ENCODE measurements at places on chromosomes 4 and X.

DNA sequence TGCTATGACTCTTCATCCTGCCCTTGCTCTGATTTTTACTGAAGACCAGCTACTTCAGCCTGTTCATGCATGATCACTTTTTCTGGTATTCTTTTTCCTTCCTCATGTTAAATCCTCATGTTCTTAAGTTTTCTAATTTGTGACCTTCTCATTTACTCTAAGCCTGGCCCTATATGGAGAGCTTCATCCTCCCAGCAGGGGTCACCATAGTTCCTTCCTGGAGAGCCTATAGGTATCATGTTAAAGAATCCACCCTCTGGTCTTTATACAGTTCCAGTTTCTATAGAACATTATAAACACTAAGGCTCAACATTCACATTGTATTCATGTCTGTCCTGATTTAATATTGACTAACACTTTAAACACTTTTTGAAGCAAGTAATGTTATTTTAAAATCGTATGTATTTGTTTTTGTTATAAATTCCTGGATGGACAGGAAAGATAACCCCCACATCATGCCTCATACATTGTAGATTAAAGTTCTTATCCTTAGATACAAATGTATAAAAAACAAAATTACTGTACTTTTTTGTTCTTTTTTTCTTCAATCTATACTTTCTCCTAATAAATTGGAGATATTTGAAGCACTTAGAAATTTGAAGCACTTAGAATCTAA lies 53.8 kb upstream of the OTUD4 start:
- DNase-seq = peak; percentile 61

- no peak for DNase-seq
Measured at GRCh38 chr4:14893713-14894112, 108.6 kb upstream of the CPEB2 start.

DNA sequence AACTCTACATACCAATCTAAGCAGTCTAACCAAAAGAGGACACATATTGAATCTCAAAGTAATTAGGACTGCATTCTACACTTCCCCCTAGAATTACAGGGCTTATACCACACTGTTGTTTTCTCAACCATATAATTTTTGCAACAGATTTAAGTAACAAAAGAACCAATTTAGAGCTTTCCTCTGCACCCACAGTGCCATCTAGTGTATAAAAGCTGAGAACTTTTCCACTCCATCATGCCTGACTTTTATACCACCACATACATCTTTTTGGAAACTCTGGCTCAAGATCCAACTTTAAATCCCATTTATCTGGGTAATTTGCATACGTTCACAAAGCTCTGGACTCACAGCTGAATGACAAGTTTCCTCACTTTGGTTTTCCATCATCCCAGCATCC lies 99.5 kb downstream of the EFHC2 start:
- DNase-seq = no peak

GRCh38 chr4:98529970-98530569 lies 128.3 kb downstream of the TSPAN5 start:
- no peak for DNase-seq

- DNase-seq = no peak
Measured at GRCh38 chr4:169205075-169205743, 65.5 kb downstream of the SH3RF1 start.

- DNase-seq = no peak
Measured at GRCh38 chrX:13128104-13128503, 83.7 kb upstream of the FAM9C start.

DNA sequence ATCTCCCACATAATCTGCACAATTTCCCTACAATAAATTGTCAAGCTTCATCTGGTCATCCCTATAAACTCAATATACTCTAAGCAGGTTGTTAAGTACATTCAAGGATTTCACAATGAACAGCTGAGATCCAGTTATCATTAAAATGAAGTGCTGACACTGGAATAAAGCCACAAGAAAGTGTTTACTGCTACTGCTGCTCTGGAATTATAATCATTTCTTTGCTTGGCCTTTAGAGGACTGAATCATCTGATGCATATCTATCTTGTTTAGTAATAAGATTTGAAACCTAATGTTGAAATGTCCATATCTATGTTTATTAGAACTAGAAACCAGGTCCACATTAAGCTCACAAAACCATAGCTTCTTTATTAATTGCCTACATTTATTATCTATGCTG lies 338.6 kb upstream of the ZFP42 start:
- DNase-seq = no peak

DNA sequence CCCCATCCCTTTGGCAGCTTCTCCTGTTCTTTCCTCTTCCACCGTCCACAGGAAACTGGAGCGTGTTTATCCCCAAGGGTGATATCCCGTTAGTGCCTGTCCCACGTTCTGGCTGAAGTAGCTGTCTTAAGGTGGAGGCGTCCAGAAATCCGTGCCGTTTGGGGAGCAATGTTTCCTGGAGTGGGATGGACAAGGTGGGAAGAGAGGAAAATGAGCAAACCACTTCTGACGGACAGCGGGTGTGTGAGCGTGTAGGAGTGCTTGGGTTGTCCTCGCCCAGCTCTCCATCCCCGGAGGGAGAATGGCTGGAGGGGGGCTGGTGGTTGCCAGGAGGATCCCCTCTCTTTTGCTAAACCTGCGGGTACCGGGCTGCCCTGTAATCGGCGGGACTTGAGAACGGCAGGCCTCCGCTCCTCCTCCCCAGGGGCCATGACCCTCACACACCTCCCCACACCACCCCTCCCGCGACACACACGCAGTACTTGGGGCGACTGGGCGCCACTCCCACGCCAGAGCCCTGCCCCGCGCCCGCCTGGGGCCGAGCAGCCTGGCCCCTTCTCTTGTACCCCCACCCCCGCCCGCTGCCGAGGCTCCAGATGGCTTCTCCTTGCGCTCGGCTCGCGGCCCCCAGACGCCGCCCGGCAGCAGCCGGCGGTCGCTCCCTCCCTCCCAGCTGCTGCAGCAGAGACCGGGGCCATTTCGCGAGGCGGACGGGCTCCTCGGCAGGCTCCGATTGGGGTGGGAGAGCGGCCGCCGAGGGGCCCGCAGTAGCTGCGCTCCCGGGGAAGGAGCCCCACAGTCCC lies 13.9 kb upstream of the PRDM8 start:
- DNase-seq = no peak

GRCh38 chrX:88944661-88945060 lies 197.6 kb downstream of the CPXCR1 start:
- no peak for DNase-seq

GRCh38 chr4:159860945-159861344 lies 758.1 kb downstream of the RAPGEF2 start:
- DNase-seq = no peak

- DNase-seq = no peak
Measured at GRCh38 chrX:15739886-15740285, 1.8 kb downstream of the CA5B start.

DNA sequence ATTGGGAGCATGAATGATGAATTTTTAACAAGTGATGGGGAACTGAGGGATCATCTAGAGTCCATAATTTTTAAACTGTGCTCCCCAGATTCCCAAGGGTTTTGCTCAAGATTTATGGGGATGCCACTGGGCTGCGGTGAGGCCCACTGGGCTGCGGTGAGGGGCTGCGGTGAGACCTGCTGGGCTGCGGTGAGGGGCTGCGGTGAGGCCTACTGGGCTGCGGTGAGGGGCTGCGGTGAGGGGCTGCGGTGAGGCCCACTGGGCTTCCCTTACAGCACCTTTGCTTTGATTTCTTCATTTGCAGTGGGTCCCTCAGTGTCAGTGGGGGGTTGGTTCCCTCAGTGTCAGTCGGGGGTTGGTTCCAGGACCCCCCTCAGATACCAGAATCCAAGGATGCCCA lies 47.4 kb upstream of the ATOH1 start:
- no peak for DNase-seq

GRCh38 chr4:98930311-98930865 lies 1.5 kb upstream of the EIF4E start:
- DNase-seq = no peak

GRCh38 chr4:5918331-5918985 lies 25.6 kb upstream of the CRMP1 start:
- no peak for DNase-seq

- no peak for DNase-seq
Measured at GRCh38 chrX:64151911-64152310, 53.6 kb downstream of the AMER1 start.

GRCh38 chr4:37798616-37799015 lies 27.9 kb upstream of the PGM2 start:
- DNase-seq = no peak

GRCh38 chrX:49039598-49040375 lies 3.4 kb downstream of the TFE3 start:
- DNase-seq = peak; percentile 82

- DNase-seq = no peak
Measured at GRCh38 chr4:122663814-122664610, 43.1 kb upstream of the IL21 start.

DNA sequence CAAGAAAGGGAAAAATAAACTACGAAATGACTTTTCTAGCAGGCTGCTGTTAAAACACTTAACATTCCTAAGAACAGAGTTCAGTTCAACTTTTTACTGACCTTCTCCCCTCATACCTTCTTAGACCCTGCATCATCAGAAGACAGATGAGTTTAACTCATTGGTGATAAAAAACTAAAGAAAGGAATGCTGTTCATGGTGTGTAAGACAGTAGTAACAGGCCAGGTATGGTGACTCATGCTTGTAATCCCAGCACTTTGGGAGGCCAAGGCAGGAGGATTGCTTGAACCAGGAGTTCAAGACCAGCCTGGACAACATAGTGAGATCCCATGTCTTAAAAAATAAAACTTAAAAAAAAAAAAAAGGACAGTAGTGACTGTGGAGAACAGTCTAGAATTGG lies 16.2 kb downstream of the RBM47 start:
- no peak for DNase-seq

- DNase-seq = no peak
Measured at GRCh38 chrX:1609762-1610161, 5.1 kb upstream of the ASMT start.

GRCh38 chr4:1317177-1318045 lies 27.7 kb downstream of the MAEA start:
- no peak for DNase-seq

- DNase-seq = no peak
Measured at GRCh38 chr4:125191232-125191631, 123.5 kb upstream of the FAT4 start.

- DNase-seq = peak; percentile 20
Measured at GRCh38 chr4:55297346-55297745, 48.7 kb upstream of the SRD5A3 start.

DNA sequence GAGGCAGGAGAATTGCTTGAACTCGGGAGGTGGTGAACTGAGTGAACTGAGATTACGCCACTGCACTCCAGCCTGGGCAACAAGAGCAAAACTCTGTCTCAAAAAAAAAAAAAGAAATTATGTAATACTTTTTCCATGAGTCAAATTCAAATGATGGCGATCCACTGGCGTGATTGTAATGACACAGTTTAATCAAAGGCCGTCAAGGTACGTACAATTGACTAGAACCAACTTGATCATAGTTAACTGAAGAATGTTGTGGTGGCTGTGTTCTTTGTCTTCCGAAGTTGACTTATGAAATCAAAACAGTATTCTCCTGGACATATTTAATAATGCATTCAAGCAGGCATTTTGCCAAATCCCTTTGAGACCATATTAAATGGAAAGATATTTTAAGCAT lies 318.6 kb upstream of the FAT1 start:
- DNase-seq = no peak

- DNase-seq = peak; percentile 2
Measured at GRCh38 chrX:81286608-81287007, 84.7 kb downstream of the SH3BGRL start.

DNA sequence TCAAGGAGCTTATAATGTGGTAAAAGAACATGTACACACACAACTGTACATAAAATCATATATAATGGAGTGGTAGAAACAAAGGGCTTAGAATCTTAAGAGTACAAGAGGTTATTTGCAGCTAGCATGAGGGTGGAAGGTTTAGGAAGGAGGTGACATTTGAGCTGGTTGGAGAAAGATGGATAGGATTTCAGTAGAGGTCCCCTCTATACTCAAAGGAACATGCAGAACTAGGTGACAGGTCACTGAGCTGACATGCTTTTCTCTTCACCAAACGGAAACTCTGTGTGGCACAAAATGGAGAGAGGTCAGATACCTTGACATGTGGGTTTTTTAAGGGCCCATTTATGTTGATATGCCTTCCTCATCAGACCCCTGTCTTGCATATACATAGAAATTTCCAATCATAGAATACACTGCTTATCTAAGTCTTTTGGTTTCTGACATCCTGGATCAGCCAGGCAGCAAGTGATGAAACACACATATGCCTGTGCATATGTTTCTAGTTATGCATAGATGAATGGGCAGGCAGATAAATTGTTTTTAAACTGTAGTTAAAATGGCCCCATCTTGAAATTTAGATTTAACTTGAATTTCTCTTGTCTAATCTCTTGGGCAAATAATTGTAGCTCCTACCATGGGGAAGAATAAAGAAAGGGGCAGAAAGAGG lies 29.3 kb downstream of the CLCN5 start:
- no peak for DNase-seq

DNA sequence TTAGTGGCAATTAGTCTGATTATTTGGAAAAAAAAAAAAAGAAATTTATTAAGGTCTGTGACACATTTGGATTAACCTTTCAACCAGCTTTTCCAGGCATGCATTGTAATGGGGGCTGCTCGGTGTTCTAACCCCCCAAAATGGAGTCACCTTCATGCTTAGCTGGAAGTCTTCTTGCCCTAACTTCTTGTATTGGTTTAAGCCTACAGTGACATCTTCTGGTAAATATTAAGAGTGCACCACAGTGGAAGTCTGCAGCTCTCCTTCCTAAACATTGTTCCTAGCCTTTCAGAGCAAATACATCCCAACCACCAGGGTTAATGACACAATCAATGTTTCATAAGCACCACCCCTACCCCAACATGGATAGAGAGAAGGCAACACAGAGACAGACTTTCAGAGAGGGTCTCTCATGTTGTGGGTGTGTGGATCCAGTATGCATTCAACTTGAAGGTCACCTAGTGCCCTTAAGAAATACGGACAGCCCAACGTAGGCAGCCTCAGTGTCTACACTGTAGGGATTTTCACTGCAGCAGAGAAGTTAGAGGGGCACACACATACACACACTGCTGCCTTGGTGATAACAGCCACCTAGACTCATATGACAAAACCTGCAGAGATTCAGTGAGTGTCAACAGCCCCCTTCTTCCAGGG lies 142.9 kb upstream of the MBNL3 start:
- DNase-seq = peak; percentile 31

DNA sequence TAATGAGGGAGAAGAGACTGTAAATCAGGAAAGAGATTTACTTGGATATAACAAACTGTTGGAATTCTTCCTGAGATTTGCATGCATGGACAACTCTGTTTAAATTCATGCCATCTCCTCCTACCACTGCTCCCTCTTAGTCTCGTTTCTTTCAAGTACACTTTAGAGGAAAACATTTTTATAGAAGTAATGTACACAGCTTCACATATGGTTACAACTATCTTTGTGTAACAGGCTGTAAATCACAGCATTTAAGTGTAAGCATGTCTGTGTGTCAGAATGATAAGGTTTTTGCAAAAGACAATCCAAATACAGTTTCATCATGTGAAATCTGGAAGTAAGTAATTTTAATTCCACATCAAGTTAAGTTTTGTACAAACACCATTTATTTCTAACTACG lies 21.5 kb upstream of the ENPEP start:
- DNase-seq = no peak

- DNase-seq = no peak
Measured at GRCh38 chr4:102064747-102065442, 274.4 kb downstream of the BANK1 start.

- no peak for DNase-seq
Measured at GRCh38 chr4:27908356-27908755, 1047.7 kb downstream of the STIM2 start.

All from HepG2 (cell line).